ENCODE measurements at places on chromosomes 5 and 9.

- no peak for DNase-seq
Measured at GRCh38 chr9:114055894-114056293, 22.2 kb downstream of the AMBP start.

DNA sequence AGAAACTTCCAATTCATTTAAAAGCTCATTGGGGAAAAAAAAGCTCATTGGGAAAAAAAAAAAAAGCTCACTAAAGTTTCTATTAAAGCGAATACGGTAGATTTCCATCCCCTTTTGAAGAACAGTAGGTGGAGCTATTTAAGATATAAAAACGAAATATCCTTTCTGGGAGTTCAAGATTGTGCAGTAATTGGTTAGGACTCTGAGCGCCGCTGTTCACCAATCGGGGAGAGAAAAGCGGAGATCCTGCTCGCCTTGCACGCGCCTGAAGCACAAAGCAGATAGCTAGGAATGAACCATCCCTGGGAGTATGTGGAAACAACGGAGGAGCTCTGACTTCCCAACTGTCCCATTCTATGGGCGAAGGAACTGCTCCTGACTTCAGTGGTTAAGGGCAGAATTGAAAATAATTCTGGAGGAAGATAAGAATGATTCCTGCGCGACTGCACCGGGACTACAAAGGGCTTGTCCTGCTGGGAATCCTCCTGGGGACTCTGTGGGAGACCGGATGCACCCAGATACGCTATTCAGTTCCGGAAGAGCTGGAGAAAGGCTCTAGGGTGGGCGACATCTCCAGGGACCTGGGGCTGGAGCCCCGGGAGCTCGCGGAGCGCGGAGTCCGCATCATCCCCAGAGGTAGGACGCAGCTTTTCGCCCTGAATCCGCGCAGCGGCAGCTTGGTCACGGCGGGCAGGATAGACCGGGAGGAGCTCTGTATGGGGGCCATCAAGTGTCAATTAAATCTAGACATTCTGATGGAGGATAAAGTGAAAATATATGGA, at the start of gene PCDHGA12:
TSS of gene PCDHGA12 (plus strand) at position 176 of the 782 bp plus-strand sequence. CDS start at position 429, 253 bp downstream.
- DNase-seq = no peak

GRCh38 chr9:113148781-113149510, 1.9 kb upstream of the SLC31A2 start:
- no peak for DNase-seq

- DNase-seq = no peak
Measured at GRCh38 chr5:151682751-151683331, 3.9 kb downstream of the SPARC start.

DNA sequence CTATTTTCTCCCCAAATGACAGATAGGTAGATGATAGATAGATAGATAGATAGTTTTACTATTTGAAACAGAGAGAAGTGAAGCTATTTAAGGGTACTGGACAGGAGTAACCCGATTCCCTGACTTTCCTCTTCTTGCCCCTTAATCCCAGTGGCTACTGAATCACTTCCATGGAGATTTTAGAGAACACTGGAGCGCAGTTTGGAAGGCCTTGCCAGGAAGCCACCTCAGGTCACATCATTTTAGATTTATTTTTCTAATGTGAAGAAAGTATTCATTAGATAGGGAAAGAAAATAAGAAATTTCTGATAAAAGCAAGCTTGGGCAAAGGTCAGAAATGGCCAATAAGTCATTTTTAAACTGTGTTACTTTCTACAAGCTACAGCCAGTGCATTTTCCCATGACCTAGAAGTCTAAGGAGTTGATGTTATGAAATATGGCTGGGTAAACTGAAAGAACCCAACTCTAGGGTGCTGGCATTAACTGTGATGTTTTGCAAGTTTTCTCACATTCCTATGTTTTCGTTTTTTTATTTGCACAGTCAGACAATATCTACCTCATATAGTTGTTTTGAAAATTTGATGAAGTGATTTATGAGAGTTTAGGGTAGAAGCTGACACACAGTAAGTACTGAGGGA, 544.7 kb upstream of the PTGER4 start:
- DNase-seq = no peak

DNA sequence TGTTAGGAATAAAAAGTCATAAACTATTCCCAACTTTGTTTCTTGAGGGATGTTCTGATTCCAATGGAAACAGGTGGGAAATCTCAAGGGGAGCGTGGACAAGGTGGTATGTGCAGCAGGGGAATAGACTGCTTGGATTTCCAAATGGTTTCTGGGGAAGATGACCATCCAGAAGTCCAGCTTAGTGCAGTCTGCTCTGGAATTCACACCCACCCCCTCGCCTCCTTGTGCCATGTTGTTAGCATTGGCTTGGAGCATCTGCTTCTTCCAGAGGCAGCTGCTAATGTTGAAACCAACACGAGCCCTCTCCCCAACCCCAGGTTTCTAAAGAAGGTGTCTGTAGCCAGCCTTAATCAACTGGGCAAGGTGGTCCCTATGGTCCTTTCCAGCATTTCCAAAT, 90.9 kb downstream of the PDE6A start:
- DNase-seq = no peak

DNA sequence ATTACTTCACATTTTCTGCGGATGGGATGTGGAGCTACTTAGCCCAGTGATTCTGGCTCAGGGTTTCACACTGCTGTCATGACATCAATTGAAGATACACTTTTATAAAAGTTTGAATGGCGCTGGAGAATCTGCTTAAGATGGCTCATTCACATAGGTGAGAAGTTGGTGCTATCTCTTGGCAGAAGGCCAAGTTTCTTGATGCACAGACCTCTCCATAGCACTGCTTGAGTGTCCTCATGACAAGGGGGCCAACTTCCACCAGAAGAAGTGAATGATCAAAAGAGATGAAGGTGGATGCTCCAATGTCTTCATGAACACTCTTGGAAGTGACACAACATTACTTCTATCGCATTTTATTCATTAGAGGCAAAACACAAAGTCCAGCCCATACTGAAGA, 403.7 kb upstream of the CCNG1 start:
- no peak for DNase-seq

DNA sequence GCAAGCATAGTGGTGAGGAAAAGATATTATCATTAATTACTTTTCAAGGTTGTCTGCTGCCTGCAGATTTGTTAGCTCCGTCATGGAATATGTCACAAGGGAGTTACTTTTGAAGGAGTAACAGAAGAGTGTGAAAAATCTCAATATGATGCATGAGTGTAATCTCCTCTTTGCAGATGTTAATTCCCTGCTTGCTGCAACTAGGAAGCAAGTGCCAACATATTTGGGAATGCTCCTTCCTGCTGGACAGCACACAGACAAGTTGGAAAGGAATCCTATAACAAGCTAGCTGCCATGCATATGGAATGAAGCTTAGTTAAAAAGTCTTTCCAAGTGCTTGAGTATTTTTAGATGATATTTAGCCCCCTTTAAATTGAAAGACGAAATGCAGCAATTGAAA, 2023.6 kb upstream of the CDH6 start:
- DNase-seq = no peak

DNA sequence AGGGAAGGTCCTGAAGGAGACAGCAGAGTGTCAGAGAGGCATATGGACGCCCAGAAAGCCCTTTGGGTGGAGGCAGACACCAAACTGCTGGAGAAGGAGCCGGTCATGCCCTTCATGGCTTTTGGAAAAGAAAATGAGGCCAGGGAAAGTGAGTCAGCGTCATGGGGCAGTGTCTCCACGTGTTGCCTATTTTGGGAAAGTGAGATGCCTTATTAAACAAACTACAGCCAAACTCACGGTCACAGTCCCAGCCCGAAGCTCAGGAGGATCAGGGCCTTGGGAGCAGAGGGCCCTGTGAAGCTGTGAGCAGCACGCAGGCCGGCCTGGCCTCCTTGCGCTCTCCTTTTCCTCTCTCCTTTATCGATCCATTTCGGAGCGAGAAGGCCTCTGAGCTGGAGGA, 25.0 kb downstream of the RGS3 start:
- no peak for DNase-seq
